NCI-H774 (cell line): ENCODE measurements at places on chromosomes 13 and 19.

DNA sequence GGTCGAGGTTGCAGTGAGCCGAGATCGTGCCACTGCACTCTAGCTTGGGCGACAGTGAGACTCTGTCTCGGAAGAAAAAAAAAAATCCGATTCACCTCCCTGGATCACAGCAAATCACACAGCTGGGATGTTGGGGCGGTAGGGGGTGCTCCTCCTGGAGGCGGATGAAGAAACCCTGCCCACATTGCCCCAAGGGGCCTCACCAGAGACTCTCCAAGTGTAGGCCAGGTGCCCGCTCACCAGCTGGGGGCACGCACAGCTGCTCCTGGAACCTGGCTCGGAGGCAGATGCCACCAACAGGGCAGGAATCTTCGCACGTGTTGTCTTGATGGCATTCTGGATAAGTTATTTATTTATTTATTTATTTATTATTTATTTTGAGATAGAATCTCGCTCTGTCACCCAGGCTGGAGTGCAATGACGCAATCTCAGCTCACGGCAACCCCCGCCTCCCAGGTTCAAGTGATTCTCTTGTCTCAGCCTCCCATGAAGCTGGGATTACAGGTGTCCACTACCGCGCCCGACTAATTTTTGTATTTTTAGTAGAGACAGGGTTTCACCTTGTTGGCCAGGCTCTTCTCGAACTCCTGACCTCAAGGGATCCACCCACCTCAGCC is 3.1 kb downstream of the UQCR11 start:
- no peak for DNase-seq

GRCh38 chr19:45391346-45391745 is 13.5 kb downstream of the PPP1R13L start:
- no peak for DNase-seq

DNA sequence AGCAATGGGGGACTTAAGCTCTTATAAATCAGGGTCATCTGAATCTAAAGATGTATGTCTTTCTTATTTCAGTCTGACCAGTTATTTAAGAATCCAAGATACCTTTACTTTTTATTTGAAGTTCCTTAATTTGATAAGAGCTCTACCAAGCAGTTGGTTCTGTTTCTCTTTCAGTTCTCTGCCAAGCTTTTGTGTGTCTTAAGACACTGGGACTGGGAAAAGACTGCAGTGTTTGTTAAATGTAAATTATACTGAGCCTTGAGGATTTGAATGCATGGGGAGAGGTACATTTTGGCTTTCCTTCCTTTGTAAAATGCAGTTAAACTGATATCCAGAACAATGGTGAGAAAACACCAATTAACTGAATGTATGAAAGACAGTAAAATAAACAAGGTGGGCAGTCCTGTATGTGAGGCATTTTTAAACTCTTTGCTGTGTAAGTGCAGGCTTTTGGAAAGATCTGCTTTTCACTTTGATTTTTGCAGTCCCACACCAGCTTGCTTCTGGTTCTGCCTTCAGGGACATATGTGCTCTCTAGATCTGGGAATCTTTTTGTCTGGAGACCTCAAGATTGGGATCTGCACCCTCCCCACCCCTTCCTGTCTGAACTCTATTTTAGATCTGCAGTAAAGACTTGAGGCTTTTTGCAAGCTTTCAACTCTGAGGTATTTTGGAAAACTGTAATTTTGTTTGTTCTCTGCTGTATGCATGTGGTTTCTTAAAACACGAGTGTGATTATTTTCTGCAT is 77.6 kb downstream of the LRCH1 start:
- DNase-seq = no peak

- no peak for DNase-seq
Measured at GRCh38 chr19:18446145-18446810, 8.3 kb upstream of the ISYNA1 start.

GRCh38 chr13:36639610-36640009 is 34.2 kb upstream of the SERTM1 start:
- no peak for DNase-seq

DNA sequence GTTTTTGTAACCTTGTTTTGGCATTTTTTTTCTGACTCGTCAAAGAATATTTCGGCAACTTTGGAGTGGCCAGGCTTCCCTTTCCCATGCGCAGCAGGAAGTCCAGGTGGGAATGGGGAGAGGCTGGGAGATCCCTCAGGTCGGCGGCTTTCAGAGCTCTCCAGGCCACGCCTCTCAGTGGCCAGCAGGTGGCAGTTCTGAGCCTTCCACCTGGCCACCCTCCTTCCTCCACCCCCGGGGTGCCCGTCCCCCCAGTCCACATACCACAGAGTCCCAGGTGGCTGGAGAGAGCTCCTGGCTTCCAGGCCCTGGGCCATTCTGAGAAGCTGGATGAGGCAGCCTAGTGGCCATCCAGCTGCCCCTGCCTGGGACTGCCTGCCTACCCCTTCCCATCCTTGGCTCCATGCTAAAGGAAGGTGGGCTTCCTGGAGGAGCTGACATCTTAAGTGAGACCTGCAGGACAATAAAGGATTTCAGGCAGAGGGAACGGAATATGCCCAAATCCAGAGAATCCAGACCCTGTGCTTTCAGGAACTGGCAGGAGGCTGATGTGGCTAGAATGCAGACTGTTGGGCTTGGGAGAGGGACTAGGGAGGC is 46.3 kb downstream of the CCNE1 start:
- peak; percentile 17 for DNase-seq

DNA sequence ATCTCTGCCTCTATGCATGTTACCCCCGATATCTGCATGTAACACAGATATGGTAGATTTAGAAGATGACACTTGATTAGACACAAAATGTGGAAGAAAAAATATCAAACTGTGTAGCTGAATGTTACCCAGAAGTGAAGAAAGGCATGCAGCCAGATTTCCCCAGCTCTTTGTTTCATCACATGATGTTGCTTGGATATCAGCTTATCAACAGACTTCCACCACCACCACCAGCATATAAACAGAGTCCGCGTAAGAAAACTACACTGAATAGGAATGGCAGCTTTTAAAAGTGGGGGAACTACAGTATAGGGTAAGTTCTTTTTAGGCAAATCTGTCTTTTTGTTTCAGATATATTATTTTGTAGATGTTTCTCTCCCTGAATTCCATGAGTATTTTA is at the start of gene FAM216B:
Gene FAM216B (plus strand): TSS at position 233 of the 400 bp plus-strand sequence. CDS start 2,484 bp downstream, outside the sequence.
- DNase-seq = no peak
